ENCODE measurements at places on chromosomes 1 and 21. TPM values are rescaled to one million over a fixed set of nuclear protein-coding genes. Genes with fewer than 3 reads are reported as not detected.
A peak's percentile ranks its signal among the peaks of the same experiment; 100 is the strongest.

GPR25 gene
- 0.57 TPM for total RNA-seq

LCE2B gene
- total RNA-seq: not detected

CFAP45 gene
- total RNA-seq: 0.87 TPM

LEFTY2 gene
- total RNA-seq: not detected

- no peak for DNase-seq
- H3K27ac ChIP-seq: no peak overlapping the region
- no peaks in the 10 kb centered on the region for H3K27me3 ChIP-seq
- H3K36me3 ChIP-seq: no peaks in the 10 kb centered on the region
Observed at GRCh38 chr1:221165839-221166500, 286.7 kb downstream of the HLX start.

DNA sequence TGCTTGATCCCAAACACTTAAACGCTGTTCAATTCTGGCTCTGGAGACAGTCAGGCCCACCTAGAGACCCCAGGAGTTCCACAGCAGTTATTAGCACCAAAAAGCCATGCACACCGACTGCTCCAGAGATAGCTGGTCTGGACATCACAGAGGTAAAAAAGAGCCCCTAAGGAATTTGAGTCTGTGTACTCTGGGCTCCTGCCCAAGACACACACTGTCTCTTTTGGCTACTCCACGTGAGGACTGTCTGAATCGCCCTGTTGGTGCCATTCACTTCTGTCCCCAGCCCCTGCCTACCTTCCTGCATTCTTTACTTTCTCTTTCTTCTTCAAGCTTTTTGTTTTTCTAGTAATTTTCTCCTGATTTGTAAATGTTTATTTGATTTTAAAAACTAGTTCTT is 197.4 kb downstream of the ADGRL2 start:
- no peaks in the 10 kb centered on the region for H3K27me3 ChIP-seq
- H3K4me3 ChIP-seq: no peak overlapping the region
- H3K36me3 ChIP-seq: no peaks in the 10 kb centered on the region
- H3K27ac ChIP-seq: no peak overlapping the region
- H3K4me1 ChIP-seq: no peaks in the 10 kb centered on the region

- no peaks in the 10 kb centered on the region for H3K36me3 ChIP-seq
- no peaks in the 10 kb centered on the region for H3K4me1 ChIP-seq
- H3K4me3 ChIP-seq: no peak overlapping the region
- no peak overlapping the region for H3K27ac ChIP-seq
- DNase-seq: no peak
Observed at GRCh38 chr1:78121710-78122109, 75.9 kb downstream of the GIPC2 start.

- H3K4me1 ChIP-seq: no peaks in the 10 kb centered on the region
- H3K4me3 ChIP-seq: no peak overlapping the region
- no peaks in the 10 kb centered on the region for H3K27me3 ChIP-seq
- H3K36me3 ChIP-seq: no peaks in the 10 kb centered on the region
- DNase-seq: no peak
Observed at GRCh38 chr1:178706432-178706831, 18.6 kb upstream of the RALGPS2 start.

DNA sequence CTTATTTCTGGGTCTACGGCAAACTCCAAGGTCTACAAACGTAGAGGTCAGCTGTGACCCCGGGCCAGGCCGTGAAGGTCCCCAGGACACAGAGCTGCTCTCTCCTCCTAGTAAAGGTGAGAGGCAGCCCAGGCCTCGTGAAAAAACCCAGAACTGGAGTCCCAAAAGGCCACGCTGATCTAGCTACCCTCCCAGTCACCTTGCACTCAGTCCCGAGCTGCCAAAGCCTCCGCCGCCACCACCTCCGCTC is 125 bp downstream of the ATP5PF start:
- H3K4me3 ChIP-seq: peak overlapping the region; percentile 96
- H3K4me1 ChIP-seq: no peaks in the 10 kb centered on the region
- peak overlapping the region; percentile 88 for H3K27ac ChIP-seq
- peaks cover 2% of the 10 kb centered on the region for H3K36me3 ChIP-seq
- DNase-seq: no peak

DNA sequence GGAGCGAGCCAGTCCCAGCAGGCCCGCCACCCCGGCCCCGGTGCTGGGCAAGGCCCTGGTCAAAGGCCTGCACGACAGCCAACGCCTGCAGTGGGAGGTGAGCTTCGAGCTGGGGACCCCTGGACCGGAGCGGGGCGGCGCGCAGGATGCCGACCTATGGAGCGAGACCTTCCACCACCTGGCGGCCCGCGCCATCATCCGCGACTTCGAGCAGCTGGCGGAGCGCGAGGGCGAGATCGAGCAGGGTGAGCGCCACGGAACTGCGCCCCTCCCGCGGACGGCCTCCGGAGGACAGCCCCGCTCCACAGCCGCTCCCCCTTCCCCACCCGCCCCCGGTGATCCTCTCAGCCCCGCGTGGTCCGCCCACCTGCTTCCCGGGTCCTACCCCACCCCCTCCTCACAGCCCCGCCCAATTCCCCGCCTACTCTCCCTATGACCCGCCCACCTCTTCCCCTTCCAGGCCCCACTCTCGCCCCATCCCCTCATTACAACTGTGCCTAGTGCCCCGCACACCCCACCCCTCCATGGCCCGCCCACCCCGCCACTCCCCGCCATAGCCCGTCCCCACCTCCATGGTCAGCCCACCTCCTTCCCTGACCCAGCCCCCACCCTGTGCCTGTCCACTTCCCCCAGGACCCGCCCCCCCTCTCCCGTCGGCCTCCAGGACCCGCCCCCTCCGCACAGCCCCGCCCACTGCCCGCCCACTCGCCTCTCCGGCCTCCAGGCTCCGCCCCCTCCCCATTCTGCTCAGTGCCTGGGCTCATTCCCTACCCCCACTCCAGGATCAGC is 52.7 kb downstream of the VWA5B1 start:
- no peak overlapping the region for H3K4me3 ChIP-seq
- no peak overlapping the region for H3K27ac ChIP-seq
- H3K36me3 ChIP-seq: no peaks in the 10 kb centered on the region
- H3K4me1 ChIP-seq: no peaks in the 10 kb centered on the region
